ENCODE measurements at places on chromosomes 6 and 20. TPM values are rescaled to one million over a fixed set of nuclear protein-coding genes. Genes with fewer than 3 reads are reported as not detected.

The EYA2 gene
- 11.1 TPM for total RNA-seq

GRCh38 chr6:121651420-121651819, 216.0 kb downstream of the GJA1 start:
- no peak overlapping the region for H3K27ac ChIP-seq
- H3K36me3 ChIP-seq = no peaks in the 10 kb centered on the region
- H3K27me3 ChIP-seq = no peaks in the 10 kb centered on the region
- no peak overlapping the region for H3K4me3 ChIP-seq
- no peak for DNase-seq
- H3K4me1 ChIP-seq = no peaks in the 10 kb centered on the region

GRCh38 chr6:53618219-53618618, 47.3 kb downstream of the KLHL31 start:
- no peaks in the 10 kb centered on the region for H3K27me3 ChIP-seq
- H3K36me3 ChIP-seq = no peaks in the 10 kb centered on the region
- no peaks in the 10 kb centered on the region for H3K4me1 ChIP-seq
- no peak for DNase-seq
- no peak overlapping the region for H3K27ac ChIP-seq

GRCh38 chr20:4488407-4489339, 233.0 kb upstream of the PRND start:
- H3K4me1 ChIP-seq = no peaks in the 10 kb centered on the region
- H3K4me3 ChIP-seq = no peak overlapping the region
- no peak for DNase-seq
- no peaks in the 10 kb centered on the region for H3K36me3 ChIP-seq

- H3K27ac ChIP-seq = peak overlapping the region; percentile 32
- H3K4me3 ChIP-seq = peak overlapping the region; percentile 47
- H3K4me1 ChIP-seq = peaks cover 11% of the 10 kb centered on the region
- peaks cover 10% of the 10 kb centered on the region for H3K27me3 ChIP-seq
- no peaks in the 10 kb centered on the region for H3K36me3 ChIP-seq
- DNase-seq = no peak
Measured at GRCh38 chr6:4774715-4775493, 1.3 kb upstream of the CDYL start.

DNA sequence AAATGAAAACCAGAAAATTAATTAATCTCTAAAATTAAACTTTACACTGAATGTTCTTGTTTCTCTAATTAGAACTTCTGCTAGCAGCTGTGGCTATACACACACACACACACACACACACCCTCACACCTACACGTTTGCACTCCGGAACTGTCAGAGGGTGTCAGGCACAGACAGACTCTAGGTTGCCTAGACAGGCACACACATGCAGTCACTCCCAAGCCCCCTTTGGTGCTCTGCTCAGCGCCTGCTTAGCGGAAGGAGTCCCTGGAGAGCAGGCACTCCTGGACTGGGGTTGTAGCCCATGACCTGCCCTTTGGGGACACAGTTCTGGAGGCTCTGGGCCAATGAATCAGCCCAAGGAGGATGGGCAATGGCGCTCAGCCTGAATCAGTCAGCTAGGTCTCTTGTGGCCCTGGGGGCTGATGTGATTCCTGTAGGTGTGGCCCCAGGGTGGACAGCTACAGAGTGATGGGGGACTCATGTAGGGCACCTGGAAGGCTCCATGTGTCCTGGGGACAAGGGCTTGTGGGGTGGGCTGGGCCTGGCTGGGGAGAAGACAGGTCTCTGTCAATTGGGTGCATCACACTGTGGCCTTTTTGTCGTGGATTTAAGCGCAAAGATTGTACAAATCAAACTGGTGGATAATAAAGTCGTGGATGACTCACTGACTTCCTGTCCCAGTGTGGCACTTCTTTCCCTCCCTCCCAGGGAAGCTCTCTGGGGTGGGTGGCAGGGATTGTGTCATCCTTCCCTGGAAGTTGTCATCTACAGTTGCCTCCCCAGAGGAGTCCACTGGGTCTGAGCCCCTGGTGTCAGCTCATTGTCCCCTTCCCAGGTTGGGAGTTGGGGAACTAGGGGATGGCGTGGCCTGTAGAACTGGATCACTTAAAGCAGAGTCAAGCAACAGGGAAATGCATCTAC, 8.8 kb downstream of the TMEM151B start:
- H3K27ac ChIP-seq = no peak overlapping the region
- H3K27me3 ChIP-seq = peaks cover 21% of the 10 kb centered on the region
- no peaks in the 10 kb centered on the region for H3K36me3 ChIP-seq
- H3K4me1 ChIP-seq = peaks cover 5% of the 10 kb centered on the region
- H3K4me3 ChIP-seq = no peak overlapping the region
- DNase-seq = no peak

The ADGRF5 gene
- total RNA-seq = 4.2 TPM

DNA sequence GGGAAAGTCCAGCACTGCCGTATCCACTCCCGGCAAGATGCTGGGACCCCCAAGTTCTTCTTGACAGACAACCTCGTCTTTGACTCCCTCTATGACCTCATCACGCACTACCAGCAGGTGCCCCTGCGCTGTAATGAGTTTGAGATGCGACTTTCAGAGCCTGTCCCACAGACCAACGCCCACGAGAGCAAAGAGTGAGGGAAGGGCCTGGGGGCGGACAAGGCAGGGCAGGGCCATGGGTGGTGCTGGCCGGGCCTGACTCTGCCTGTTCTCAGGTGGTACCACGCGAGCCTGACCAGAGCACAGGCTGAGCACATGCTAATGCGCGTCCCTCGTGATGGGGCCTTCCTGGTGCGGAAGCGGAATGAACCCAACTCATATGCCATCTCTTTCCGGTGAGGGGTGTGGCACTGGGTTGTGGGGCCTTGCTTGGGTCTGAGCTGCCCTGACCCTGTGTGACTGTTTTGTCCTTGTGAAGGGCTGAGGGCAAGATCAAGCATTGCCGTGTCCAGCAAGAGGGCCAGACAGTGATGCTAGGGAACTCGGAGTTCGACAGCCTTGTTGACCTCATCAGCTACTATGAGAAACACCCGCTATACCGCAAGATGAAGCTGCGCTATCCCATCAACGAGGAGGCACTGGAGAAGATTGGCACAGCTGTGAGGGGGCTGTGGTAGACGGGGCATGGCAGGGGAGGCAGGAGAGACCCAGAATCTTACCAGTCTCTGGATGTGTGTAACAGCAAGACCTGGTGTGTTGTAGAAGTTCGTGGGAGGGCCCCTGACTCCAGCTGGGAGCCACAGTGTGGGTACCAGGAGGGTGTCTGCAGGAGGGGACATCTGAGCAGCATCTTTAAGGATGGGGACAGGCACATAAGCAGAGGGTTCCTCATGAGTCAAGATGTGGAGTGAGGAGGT, 29.1 kb downstream of the PLCG1 start:
- H3K27me3 ChIP-seq = no peaks in the 10 kb centered on the region
- DNase-seq = no peak
- no peak overlapping the region for H3K27ac ChIP-seq
- H3K4me3 ChIP-seq = no peak overlapping the region

The POM121L2 gene
- not detected for total RNA-seq

DNA sequence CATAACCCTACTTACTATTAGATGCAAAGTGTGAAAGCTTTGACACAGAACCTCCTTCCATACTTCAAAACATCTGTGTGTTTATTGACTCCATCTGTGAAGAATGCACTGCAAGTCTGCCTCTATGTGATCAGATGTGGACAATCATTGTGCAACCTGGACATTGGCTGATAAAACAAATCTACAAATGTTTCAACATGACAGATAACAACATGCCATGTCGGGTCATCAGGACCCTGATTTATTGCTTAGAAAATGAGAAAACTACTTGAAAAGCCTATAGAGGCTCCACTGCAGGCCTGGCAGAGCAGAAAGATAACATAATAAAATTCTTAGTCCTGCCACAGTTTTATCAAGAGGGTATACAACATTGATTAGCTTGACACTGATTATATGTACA, 1286.4 kb downstream of the GRIK2 start:
- H3K36me3 ChIP-seq = no peaks in the 10 kb centered on the region
- no peaks in the 10 kb centered on the region for H3K27me3 ChIP-seq
- no peak for DNase-seq
- no peak overlapping the region for H3K4me3 ChIP-seq
- no peaks in the 10 kb centered on the region for H3K4me1 ChIP-seq
- H3K27ac ChIP-seq = no peak overlapping the region

DNA sequence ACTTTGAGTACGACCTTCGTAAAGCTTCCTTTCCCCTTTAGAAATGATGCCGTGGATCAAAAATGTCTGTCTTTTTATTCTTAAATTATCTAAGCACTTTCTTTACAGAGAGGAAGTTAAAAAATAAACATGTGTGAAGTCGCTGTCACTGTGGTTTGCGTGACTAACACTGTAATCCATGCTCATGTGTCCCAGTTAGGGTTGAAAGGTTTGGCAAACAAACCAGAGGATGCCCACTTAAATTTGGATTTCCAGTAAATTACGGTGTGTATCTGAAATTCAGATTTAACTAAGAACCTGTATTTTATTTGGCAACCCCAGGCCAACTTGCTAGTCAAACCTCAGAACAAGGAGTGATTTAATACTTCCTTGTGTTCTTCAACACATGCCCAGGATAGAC, 21.1 kb downstream of the HLA-DRB1 start:
- no peak overlapping the region for H3K4me3 ChIP-seq
- DNase-seq = no peak
- H3K4me1 ChIP-seq = no peaks in the 10 kb centered on the region
- H3K27me3 ChIP-seq = no peaks in the 10 kb centered on the region

- no peak for DNase-seq
- no peaks in the 10 kb centered on the region for H3K27me3 ChIP-seq
- peaks cover 4% of the 10 kb centered on the region for H3K4me1 ChIP-seq
- no peaks in the 10 kb centered on the region for H3K36me3 ChIP-seq
Measured at GRCh38 chr6:111949546-111949945, 76.3 kb upstream of the FYN start.

GRCh38 chr6:131377112-131377705, 195.8 kb upstream of the ARG1 start:
- no peaks in the 10 kb centered on the region for H3K36me3 ChIP-seq
- H3K4me1 ChIP-seq = no peaks in the 10 kb centered on the region
- H3K27ac ChIP-seq = no peak overlapping the region

GRCh38 chr6:31965700-31966099, 6.2 kb downstream of the DXO start:
- no peaks in the 10 kb centered on the region for H3K27me3 ChIP-seq
- DNase-seq = no peak
- peaks cover 93% of the 10 kb centered on the region for H3K36me3 ChIP-seq
- H3K4me1 ChIP-seq = peaks cover 3% of the 10 kb centered on the region

GRCh38 chr20:45456632-45457031, 12.9 kb upstream of the WFDC2 start:
- no peak for DNase-seq
- no peak overlapping the region for H3K4me3 ChIP-seq
- no peaks in the 10 kb centered on the region for H3K4me1 ChIP-seq
- no peaks in the 10 kb centered on the region for H3K27me3 ChIP-seq
- no peaks in the 10 kb centered on the region for H3K36me3 ChIP-seq

The HRH3 gene
- total RNA-seq = not detected

DNA sequence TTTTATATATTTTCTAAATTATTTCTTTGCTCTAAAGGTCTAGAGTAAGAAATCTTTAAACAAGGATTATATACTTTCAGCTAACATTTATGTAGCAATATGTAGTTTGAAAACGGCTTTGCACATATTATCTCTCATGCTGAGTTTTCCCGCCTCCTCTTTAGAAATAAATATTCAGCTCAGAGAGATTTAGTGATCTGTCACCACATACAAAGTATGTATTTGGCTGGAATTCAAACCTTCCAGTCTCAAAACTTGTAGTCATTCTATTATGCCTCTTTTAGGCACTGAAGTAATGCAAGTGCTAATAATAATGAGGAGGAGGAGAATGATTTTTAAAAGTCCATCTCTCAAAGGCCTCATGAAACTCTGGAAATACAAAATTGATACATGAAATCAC, 525.0 kb downstream of the GRIK2 start:
- no peaks in the 10 kb centered on the region for H3K27me3 ChIP-seq
- H3K36me3 ChIP-seq = no peaks in the 10 kb centered on the region
- no peak for DNase-seq
- no peak overlapping the region for H3K4me3 ChIP-seq
- no peak overlapping the region for H3K27ac ChIP-seq
- no peaks in the 10 kb centered on the region for H3K4me1 ChIP-seq

The BTNL2 gene
- total RNA-seq = not detected

DNA sequence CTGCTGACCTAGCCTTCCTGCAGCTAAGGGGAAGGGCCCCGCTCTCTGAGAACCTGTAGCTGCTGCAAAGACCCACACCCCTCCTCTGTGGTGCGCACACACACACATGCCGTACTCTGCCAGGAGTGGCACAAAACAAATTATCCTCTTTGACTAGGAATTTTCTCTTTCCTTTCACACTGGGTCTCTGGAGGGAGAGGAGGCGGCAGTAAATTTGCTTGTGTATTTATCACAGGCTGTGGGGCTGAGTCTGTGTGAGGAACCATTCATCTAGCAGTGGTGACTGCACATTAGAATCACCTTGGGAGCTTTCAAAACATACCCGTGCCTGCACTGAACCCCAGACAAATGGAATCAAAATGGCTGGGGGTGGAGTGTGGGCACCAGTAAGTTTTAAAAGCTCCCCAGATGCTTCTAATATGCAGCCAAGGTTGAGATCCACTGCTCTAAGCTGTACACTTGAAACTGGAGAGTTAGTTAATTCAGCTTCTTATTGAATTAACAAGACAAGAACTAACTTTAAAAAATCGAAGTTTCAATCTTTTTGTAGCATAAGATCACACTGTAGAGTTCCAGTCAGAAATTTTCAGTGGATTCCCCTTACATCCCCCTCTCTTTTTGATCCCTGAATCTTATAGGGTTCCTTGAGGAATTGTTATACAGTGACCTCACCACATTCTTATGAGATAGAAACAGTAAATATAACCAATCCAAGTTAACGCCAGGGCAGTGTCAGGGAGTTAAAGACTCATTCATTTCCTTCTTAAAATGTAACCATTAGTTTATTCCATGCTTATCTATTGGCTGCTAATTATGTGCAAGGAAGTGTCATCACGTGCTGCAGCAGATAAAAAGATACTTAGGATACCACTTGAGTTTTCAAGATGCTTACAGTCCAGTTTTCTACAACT, 29.8 kb upstream of the GMDS start:
- DNase-seq = no peak
- H3K36me3 ChIP-seq = peaks cover 11% of the 10 kb centered on the region
- H3K4me3 ChIP-seq = no peak overlapping the region
- no peaks in the 10 kb centered on the region for H3K27me3 ChIP-seq
- no peaks in the 10 kb centered on the region for H3K4me1 ChIP-seq
- no peak overlapping the region for H3K27ac ChIP-seq

- H3K27me3 ChIP-seq = no peaks in the 10 kb centered on the region
Measured at GRCh38 chr6:32613475-32613874, 23.7 kb upstream of the HLA-DQA1 start.

- no peaks in the 10 kb centered on the region for H3K4me1 ChIP-seq
- no peak for DNase-seq
- H3K4me3 ChIP-seq = no peak overlapping the region
- H3K27ac ChIP-seq = no peak overlapping the region
- no peaks in the 10 kb centered on the region for H3K27me3 ChIP-seq
Measured at GRCh38 chr6:110738899-110739365, 76.3 kb downstream of the CDK19 start.

DNA sequence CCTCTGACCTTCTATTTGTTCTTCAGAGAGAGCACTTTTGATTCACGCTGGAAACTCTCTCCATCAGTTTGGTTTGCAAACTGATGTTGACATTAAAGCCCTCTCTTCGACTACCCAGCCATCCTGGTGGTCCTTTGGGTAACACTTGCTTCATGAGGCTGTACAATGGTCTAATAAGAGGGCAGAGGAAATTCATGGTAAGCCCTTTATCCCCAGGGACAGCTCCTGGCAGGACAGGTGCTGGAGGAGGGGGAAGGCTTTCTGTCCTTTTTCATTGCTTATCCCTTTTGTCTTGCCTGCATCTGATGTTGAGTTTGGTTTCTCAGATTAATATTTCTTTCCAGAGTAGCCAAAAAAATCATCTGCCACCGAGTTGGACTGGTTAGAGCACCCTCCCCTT, 52.1 kb upstream of the CD93 start:
- no peaks in the 10 kb centered on the region for H3K36me3 ChIP-seq
- no peak for DNase-seq
- H3K27me3 ChIP-seq = no peaks in the 10 kb centered on the region
- no peak overlapping the region for H3K27ac ChIP-seq
- H3K4me1 ChIP-seq = no peaks in the 10 kb centered on the region

All from thymus (tissue), 14 donors.